Central memory CD4-positive, alpha-beta T cell (primary cell): ENCODE measurements at places on chromosomes 7 and 10.

- DNase-seq = no peak
Observed at GRCh38 chr10:3928078-3928477, 143.1 kb upstream of the KLF6 start.

DNA sequence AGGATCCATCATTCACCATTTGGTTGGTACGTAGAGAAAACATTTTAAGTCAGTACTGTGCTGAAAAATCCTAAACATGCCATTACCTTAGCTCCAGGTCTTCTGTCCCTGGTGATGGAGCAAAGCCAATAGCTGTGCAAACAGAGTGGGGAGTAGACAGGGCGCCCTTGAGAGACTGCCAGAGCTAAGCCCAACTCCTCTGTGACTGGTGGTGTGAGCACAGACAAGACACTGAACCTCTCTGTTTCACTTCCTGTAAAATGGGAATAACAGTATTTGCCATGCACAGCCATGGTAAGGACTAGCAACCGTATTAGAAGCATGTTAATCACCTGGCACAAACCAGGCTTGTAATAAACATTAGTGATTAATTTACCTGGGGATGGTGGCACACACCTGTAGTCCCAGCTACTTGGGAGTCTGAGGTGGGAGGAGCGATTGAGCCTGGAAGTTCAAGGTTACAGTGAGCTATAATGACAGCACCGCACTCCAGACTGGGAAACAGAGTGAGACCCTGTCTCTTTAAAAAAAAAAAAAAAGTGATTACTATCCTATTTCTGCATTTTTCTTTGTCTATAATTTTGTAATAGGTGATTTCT lies 28.7 kb downstream of the LYZL1 start:
- DNase-seq = no peak

GRCh38 chr7:29808075-29808801 lies 1.9 kb downstream of the WIPF3 start:
- DNase-seq = no peak

- no peak for DNase-seq
Observed at GRCh38 chr10:125344573-125345171, 184.3 kb upstream of the CTBP2 start.

DNA sequence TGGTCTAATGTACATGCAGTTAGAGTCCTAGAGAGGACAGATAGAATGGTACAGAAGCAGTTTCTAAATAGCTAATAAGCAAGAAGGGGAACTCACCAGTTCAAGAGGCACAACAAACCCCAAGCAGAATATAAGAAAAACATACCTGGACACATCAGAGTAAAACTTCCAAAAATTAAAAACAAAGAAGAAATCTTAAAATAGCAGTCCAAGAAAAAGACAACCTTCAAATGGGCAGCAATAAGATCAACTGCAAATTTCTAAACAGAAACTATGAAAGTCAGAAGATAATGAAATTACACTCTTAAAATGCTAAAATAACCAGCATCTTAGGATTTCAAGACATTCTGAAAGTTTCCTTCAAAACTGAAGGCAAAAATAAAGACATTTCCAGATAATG lies 55.9 kb downstream of the USP6NL start:
- no peak for DNase-seq

DNA sequence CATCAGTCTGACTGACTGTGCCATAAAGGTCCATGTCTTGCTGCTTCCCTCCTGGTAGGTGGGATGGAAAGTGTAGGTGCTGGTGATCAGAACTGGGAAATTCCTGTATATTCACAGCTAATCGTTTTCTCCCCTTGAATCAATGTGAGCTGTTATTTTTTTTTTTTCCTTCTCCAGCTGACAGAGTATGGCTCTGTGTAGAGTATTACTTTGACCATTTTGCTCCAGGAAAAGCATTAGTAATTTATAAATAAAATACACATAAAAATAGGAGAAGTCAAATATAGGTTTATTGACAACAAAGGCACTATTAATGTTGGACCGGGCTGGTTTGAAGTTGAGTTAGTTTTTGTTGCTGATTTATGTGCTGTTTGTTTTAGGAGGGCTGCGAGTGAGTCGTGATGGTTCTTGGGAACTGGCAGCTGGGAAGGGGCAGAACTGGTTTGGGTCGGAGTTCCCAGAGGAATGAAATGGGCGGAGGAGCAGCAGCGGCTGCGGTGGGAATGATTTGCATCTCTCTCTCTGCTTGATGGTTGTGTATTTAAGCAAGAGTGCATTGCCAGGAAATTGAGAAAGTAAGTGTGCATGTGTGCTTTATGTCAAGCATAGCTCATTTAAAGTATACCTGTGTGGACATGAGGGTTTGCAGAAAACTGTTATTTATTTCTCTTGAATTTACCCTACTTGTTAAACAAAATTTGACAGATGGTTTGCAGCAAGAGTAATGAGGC lies 80.9 kb downstream of the LRMDA start:
- no peak for DNase-seq

- DNase-seq = no peak
Observed at GRCh38 chr10:2885288-2886278, 181.8 kb upstream of the PFKP start.

GRCh38 chr10:24826009-24826408 lies 102.3 kb upstream of the ARHGAP21 start:
- no peak for DNase-seq
